ENCODE measurements at places on chromosomes 5 and 9.

- H3K27ac ChIP-seq, result no peak overlapping the region
- H3K36me3 ChIP-seq, result no peaks in the 10 kb centered on the region
These were observed 17.3 kb downstream of the CHD1 start for GRCh38 chr5:98911280-98912040.

DNA sequence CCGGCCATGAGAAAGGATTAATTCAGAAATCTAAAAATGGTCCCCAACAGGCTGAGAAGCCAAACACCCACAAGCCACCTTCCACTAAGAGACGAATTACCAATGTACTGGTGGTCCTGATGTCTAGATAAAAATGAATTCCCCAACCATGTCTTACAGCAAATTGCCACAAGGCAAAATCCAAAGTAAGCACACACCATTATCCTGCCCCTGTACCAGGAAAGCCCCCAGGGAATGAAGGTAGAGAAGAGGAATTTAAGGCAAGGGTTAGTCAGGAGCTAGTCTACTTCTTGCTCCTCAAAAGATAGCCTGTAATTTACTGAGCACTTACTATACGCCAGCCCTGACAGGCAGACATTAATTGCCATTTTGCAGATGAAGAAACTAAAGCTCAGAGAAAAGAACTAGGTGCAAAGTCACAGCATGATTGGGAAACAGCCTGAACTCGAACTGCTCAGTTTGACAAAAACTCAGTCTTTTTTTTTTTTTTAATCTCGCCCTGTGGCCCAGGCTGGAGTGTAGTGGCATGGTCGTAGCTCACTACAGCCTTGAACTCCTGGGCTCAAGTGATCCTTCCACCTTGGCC is 64.3 kb downstream of the RAPGEF1 start:
- no peaks in the 10 kb centered on the region for H3K36me3 ChIP-seq
- H3K27ac ChIP-seq, result peak overlapping the region; percentile 81
- H3K27me3 ChIP-seq, result no peaks in the 10 kb centered on the region
- DNase-seq, result no peak
- no peak overlapping the region for H3K4me3 ChIP-seq
- peaks cover 48% of the 10 kb centered on the region for H3K4me1 ChIP-seq

DNA sequence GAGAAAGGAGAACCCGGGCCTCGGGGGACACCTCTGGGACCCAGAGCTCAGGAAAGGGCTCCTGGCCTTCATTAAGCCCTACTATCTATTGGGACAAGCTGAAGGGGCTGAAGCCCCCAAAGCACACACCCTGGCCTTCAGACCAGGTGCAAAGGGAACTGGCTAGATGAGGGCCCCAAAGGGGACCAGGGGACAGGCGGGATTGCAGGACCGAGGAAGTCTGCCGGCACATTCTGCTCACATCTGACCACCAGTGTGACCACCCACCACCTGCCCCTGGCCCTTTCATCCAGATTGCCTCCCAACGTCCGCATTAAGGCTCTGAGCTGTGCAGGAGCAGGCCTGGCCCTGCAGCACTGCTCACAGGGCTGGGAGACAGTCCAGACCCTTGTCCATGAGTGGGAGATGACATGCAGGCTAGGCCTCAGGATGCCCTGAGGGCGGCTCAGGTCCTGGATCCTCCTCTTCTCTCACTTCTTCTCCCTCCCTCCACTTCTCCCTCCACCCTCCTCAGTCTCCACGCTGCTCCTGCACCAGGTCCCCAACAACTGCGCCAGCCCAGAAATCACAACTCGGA is 19.2 kb downstream of the PSD2 start:
- no peak for DNase-seq
- H3K4me3 ChIP-seq, result no peak overlapping the region
- H3K4me1 ChIP-seq, result no peaks in the 10 kb centered on the region
- H3K27me3 ChIP-seq, result no peaks in the 10 kb centered on the region
- H3K27ac ChIP-seq, result no peak overlapping the region
- no peaks in the 10 kb centered on the region for H3K36me3 ChIP-seq

GRCh38 chr9:15837079-15837679 is 284.3 kb downstream of the CCDC171 start:
- DNase-seq, result peak; percentile 76
- H3K27ac ChIP-seq, result no peak overlapping the region
- H3K36me3 ChIP-seq, result no peaks in the 10 kb centered on the region
- no peaks in the 10 kb centered on the region for H3K4me1 ChIP-seq

DNA sequence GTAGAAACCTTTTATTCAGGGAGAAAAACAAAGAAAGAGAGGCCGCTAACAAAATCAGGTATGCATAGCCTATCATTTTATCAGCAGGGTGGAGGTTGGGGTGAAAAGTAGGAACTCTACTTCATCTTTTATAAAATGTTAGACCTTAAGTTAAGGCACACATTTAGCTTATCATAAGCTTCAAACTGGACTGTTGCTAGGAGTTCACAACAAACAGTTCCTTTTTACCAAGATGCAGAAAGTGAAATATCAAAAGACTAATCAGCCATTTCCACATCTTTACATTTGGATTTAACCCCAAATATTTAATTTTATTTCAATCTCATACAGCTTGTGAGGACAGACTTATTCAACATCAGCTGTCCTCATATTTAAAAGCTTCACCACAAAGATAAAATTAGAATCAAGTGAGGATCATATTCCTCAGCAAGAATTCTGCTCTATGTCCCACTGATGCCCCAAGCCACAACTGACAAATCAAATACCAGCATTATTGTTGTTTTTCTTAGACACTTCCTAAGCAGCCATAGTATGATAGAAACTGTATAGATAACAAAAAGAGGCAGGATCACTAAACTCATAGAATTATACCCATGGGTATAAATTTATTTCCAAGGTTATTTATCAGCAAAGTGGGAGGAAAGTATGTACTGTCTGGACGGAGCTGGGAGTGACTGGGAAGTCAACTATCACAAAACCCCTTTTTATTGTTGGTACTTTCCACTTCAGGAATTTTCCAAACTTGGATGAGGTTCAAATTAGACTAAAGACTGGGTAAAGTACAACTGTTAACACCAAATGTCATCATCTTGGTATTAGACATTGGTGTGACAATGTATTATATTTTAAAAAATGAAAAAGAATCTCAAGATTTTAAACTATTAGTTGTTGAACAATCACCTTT is 29.9 kb upstream of the MYOT start:
- no peaks in the 10 kb centered on the region for H3K36me3 ChIP-seq
- H3K4me1 ChIP-seq, result peaks cover 4% of the 10 kb centered on the region
- H3K27ac ChIP-seq, result no peak overlapping the region
- H3K4me3 ChIP-seq, result no peak overlapping the region
- no peaks in the 10 kb centered on the region for H3K27me3 ChIP-seq
- DNase-seq, result peak; percentile 16

DNA sequence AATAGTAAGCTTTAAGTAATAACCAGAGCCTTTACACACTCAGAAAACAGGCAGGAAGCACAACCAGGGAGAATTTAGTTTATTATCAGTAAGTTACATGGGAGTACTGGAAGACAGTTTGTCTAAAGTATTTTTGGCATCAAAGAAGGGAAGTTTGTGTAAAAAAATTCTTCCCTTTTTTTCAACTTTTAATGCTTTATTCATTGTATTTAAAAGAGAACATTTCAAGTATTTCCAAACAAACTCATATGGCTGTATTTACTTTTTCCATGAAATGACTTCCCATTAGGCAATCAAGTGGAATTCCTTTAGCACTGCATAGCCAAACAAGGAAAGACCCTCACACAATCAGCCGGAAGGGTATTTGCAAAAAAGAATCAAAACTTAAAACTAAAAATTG is 26.7 kb downstream of the RNF145 start:
- peaks cover 33% of the 10 kb centered on the region for H3K4me1 ChIP-seq
- DNase-seq, result peak; percentile 45
- H3K36me3 ChIP-seq, result peaks cover 5% of the 10 kb centered on the region
- peak overlapping the region; percentile 16 for H3K27ac ChIP-seq

DNA sequence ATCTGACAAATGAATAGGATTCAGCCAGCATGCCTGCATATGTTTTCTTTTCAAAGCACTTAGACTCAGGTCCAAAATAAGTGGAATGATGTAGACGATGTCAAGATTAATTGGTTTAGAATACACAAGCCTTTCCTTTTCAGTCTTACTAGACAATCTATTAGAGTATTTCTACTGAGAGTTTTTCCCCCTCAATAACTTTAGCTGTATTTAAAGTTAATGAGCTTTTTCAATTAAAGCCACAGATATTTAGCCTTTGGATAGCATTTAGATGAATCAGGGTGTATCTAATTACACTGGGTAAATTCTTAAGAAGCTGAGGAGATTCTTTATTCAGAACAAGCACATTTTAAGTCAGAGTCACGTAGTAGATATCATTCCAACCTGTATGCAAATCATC is 198.7 kb upstream of the MPDZ start:
- no peaks in the 10 kb centered on the region for H3K36me3 ChIP-seq
- DNase-seq, result no peak
- H3K4me3 ChIP-seq, result no peak overlapping the region
- H3K27me3 ChIP-seq, result no peaks in the 10 kb centered on the region
- no peak overlapping the region for H3K27ac ChIP-seq

DNA sequence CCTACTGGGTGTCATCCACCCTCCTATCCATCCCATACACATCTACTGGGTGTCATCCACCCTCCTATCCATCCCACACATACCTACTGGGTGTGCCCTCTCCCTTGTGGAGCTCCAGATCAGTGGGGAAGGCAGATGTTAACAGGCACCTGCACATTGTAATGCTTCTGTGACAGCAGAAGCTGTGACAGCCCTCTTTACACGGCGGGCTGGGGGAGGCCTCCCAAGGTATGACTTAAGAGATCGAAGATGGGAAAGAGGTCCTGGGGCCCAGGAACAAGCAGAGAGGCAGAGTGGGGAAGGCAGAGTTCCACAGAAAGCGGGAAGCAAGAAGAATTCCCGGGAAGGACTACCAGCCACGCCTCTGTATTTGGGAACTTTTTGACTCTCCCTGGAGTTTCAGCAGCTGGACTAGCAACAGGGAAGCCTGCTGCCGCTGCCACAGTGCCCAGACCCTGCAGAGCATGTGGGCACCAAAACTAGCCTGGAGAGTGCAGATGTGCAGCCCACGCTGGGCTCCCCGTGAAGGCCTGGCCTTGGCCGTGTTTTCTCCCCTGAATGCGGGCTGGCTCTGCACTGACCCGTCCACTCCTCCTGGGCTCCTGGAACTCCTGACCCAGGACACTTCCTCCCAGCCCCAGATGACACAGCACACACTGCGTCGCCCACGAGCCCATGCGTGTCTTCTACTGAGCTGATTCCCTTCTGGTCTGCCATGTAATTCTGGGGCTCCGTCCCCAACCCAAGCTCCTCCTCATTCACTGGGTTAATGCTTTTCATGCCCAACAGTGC is 9.3 kb downstream of the TOR1A start:
- peaks cover 46% of the 10 kb centered on the region for H3K36me3 ChIP-seq
- DNase-seq, result no peak
- no peak overlapping the region for H3K27ac ChIP-seq

DNA sequence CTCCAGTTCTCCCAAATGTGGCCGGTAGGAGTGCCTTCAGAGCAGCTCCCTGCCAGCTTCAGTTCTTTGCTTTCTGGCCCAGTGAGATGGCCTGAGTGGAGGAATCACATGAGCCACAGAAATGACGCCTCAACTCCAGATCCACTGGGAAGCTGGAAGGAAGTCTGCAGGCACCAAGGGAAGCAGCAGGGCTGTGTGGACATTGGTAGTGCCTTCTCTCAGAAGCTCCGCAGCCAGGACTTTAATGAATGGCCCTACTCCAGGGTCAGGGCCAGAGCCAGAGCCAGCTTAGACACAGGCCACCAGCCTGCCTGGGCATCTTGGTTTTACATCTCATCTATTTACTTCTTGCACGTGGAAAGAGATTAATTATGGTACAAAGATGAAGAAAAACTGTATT is 12.0 kb upstream of the PSMB7 start:
- no peak for DNase-seq
- no peak overlapping the region for H3K27ac ChIP-seq
- no peaks in the 10 kb centered on the region for H3K36me3 ChIP-seq
- H3K27me3 ChIP-seq, result no peaks in the 10 kb centered on the region
- no peaks in the 10 kb centered on the region for H3K4me1 ChIP-seq

GRCh38 chr9:75231167-75231566 is 142.9 kb downstream of the OSTF1 start:
- H3K4me3 ChIP-seq, result no peak overlapping the region
- no peaks in the 10 kb centered on the region for H3K27me3 ChIP-seq
- DNase-seq, result no peak
- H3K36me3 ChIP-seq, result no peaks in the 10 kb centered on the region
